Amygdala (tissue), 56 donors: ENCODE measurements at places on chromosomes 1 and 21.

GRCh38 chr1:185108321-185108720, 48.4 kb downstream of the TRMT1L start:
- DNase-seq = no peak

DNA sequence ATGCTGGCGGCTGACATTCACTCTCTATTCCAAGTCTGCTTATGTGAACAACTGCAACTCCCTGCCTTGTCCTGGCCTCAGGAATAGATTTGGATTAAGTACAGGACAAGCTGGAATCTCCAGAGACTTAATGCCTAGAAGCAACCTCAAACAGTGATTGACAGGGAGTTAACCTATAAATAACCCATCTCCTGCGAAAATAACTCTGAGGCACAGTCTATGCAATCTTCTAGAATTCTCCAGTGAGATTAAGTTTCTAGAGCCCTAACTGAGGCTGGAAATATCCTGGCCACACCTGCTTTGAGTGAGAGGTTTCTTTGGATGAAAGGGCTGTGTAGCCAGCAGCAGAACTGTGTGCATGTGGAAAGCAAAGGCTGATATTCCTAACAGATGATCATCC, 25.3 kb upstream of the ATP1A1 start:
- DNase-seq = no peak

- DNase-seq = no peak
Observed at GRCh38 chr1:30775433-30775975, 17.9 kb upstream of the LAPTM5 start.

- DNase-seq = no peak
Observed at GRCh38 chr1:11729498-11730428, 6.2 kb upstream of the AGTRAP start.

- DNase-seq = no peak
Observed at GRCh38 chr1:9853249-9853595, 29.5 kb upstream of the CLSTN1 start.

DNA sequence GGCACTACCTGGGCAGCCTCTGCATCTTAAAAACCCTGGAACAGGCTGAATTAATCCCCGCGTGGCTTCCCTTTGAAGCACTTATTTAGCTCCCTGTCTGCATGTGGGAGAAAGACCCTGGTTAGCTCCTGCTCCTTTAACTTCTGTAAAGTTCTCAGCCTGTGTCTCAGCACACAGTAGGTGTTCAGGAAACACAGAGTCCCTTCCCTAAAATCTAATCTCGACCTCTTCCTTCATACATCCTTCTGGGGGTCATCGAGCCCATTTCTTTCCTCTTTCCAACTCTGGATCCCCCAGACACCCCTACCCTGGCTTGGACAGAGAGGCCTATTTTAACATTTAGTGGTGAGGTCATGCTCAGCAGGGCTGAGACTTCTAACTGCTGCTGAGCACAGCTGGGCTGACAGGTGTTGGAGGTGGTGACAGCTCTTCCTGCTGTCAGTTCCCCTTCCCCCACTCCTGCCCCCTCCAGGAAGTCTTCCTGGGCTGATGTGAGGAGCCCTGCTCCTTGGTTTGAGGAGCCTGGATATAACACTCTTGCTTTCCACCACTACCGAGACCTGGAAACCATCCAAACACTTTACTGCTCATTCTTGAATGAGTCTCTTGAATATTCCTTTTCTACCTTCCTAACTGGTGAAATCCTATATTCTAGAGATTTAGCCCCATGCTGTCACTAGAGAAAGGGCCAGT, 5.3 kb downstream of the E2F2 start:
- DNase-seq = no peak

DNA sequence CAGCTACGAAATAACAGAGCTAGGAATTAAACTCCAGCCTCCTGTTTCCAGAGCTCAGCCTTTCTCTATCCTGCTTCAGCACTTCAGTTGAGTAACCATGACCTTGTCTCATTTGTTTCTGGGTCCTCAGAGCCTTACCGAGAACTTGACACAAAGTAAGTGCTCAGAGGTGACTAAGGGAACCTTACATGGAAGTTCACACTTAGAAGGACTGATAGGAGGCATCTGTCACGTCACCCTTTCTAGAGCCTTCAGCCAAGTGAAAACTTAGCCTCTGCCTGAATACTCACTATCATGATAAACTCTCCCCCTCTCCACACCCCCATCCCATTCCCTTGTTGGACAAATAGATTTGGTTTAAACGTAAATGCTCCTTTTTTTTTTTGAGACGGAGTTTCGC, 9.8 kb upstream of the LUZP1 start:
- no peak for DNase-seq

DNA sequence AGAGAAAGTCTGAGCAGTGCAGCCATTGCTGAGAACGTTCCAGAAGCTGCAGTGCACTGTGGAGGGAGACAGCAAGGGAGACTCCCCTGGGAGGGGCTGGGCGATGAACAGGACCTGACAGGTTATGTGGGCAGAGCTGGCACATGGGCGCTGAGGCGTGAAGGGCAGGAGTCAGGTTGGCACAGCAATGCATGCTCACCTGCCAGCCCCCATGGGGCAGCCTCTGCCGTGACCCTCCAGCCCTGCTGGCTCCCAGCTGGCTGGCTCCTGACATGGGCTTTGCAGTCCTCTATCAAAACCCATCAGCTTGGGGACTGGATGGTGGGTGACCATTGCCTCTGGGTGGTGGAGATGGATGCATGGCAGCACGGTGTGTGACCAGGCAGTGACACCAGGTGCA, 300.3 kb downstream of the CAMTA1 start:
- DNase-seq = no peak

DNA sequence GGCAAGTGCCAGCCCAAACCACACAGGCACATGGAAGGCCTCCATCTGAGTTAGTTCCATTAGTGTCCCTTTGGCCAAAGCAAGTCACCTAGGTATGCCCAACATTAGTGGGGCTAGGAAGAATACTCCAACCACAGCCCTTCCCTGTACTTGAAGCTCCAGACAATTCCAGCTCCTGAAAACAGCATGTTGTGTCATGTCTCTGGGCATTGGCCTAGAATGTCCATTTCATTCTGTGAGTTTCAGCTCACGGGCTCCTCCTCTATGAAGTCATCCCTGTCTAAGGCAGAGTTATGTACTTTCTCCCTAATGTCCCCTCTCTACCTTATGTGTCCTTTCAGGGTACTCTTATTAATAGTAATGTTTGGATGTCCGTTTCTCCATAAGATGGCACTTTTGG, 96.5 kb upstream of the SPATA6 start:
- no peak for DNase-seq

DNA sequence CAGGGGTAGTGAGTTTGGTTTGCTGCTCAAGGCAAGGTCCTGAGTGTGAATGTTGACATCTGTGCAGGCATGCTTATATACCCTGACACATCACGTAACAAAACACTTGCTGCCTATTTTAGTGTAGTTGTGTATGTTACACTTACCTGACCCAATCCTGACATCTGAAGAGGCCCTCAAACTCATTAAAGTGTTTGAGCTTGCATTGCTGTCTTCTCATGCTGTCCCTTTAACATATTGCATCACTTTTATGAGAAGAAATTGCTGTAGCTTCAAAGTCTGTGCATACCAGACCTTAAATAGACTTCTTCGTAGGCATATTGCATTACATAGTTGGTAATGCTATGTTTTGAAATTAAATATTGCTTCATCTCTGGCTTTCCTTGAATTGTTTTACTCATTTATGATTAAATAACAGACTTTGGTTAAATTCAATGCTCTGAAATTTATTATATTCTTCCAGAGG, at the start of gene KRTAP19-3:
KRTAP19-3 (minus strand) TSS at position 51 of the 466 bp plus-strand sequence. CDS start 56 bp downstream, outside the sequence.
- no peak for DNase-seq

DNA sequence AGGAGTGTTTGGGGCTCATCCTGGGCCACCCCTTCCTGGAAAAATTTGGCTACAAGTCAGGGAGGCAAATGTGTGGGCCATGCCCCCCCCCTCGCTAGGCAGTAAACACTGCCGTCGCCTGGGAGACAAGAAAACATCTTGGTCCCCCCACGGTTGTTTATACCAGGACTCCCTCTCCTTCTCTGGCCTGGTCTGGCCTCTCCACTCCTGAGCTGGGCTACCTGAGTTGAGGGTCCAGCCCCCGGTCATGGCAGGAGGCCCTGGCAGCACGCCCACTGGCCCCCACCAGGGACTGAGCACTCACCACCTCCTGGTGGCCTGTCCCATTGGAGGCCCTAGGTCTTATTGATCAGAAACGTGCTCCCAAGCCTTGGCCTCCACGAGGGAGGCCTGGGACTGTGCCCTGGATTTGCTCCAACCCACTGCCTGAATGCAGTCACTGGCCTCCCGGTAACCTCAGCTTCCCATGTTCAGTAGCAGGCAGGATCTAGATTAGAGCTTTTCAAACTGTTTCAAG, 15.8 kb downstream of the KCNQ4 start:
- no peak for DNase-seq

DNA sequence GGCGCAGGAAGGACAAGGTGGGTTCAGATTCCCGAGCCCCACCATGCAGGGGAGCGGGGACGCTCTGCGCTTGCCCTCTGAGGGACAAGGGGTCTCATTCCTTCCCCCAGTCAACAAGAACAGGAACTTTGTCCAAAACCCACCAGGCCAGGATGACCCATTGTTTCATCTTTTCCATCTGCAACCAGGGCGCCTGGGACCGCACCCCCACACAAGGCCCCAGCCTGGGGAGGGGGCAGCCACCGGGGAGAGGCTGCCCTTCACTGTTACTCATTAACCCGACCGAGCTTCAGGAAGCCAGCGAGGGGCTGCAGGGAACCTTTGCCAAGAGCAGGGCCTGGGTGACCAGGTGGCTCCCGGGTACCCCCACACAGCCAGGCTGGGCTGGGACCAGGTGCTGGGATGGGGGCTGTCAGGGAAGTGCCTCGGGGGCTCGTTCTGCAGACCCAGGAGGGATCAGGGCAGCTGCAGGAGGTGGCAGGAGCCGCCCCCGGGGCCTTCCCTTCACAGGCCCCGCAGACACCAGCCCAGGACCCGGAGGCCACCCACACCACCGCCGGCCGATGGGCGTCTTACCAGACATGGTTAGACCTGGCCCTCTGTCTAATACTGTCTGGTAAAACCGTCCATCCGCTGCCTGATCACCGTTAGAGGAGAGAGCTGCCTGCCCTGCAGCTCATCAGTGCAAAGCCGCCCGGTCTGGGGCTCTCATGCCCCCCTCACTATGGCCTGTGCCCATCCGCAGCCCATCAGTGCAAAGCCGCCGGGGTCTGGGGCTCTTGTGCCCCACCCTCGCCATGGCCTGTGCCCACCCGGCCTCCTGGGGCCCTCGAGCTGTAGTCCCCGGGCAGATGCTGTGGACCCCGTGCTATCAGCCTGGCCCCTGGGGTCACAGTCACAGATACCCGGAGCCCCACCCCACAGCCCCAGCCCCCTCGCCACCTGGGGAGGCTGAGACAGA, 4.9 kb upstream of the TTLL10 start:
- DNase-seq = no peak

- DNase-seq = no peak
Observed at GRCh38 chr1:5466487-5466886, 525.7 kb downstream of the NPHP4 start.

DNA sequence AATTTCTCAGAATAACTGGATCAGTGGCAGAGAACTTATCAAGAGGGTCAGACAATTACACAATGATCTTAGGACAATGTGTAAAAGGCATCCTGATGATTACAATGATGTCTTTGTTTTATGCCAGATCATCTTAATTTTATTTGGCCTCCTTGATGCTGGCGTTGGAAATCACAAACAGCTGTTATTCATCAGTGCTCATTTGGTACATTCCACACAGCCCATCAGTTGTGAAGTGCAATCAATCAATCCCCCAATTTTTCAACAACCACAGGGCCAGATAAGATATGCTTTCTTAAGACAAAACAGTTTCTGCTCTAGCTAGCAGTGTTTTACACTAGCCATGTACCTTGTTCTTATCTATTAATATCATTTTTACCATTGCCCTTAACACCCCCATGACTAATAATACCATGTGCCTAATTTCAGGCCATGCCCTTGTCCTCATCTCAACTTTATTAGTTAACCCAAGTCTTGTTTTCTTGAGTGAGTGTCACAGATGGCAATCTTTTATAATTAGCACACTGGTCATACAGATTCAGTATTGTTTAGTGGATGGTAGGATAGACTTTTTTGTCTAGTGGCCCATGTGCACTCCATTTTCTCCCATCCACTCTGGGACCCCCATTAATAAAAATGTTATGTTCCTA, 40.8 kb upstream of the COL24A1 start:
- DNase-seq = no peak

DNA sequence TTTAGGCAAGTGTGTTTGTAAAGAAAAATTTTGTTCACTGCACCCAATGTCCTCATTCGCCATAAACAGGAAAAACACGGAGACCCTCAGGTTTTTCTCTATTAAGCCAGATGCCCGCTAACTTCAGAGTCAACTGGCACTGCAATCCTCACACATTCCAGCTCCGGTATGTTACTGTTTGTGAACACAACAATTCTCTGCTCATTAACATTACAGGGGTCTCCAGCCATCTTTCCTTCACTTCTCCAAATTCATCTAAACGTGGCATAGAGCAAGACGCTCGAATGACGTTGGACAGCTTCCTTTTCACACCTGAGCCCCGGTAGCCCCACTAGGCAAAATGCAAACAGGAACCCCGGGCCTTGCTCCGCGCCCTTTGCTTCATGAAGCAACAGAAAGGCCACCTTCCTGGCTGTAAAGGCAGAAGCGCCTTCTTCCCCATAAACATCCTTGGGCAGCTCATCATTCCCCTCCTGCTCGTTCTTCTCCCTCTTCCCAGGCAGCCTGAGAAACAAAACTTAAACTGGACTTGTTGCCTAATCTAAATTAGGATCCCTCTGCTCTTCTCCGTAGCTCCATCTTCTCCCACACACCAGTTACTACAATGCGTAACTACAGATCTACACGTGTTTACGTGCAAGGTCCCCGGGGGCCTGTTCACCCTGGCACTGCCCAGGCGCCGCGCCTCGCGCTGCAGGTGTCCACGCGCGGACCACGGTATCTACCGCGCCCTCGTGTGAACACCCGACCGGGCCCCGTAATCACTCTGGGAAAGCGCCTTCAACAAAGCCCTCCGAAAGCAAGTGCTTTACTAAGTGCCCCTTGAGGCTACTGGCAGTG, 1.2 kb downstream of the LBR start:
- DNase-seq = no peak

DNA sequence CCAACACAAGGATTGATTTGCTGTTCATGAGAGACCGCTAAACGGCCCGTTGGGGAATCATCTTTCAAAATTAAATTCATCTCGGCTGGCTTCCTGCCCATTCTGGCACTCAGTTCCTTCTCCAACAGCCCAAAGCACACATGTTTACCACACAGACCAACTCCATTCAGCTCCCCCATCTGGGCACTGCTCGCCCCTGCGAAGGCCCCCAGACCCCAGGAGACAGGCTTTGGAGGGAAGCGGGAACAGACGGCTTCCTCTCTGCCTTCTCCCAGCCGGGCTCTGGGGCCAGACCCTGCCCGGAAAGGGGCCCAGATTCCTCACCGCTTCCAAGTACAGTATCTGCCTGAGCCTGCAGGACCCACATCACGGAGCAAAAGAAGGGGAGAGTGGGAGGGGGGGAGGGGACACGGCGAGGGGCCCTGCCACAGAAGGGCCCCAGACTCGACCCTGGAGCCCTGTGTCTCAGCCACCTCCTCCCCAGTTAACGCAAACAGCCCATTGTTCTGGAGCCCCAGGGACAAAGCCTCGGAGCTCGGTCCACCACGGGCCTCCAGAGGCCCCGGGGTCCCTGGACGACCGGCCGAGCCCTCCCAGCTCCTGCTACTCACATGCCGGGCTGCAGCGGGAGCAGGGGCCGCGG, 660 bp downstream of the MEGF6 start:
- DNase-seq = no peak
